Naive thymus-derived CD4-positive, alpha-beta T cell (primary cell): ENCODE measurements at places on chromosomes 5 and 9.

GRCh38 chr5:88824892-88825583, 57.9 kb downstream of the MEF2C start:
- DNase-seq = no peak

DNA sequence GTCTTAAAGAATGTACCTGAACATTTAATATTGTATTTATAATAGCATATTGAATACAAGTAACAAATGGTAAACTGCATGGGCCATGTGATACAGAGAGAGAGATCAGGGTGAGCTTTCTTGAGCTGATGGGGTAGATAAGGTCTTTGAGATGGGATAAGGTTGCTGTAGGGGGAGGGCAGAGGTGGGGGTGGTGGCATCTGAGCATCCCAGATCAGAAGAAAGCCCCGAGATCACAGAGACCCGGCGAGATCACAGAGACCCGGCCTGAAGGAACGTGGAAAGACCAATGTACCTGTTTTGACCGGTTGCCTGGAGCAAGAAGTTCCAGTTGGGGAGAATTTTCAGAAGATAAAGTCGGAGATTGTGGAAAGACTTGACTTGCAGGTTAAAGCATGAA, 6.6 kb downstream of the SMARCA2 start:
- DNase-seq = no peak

GRCh38 chr9:14608540-14608939, 84.7 kb downstream of the ZDHHC21 start:
- DNase-seq = no peak

DNA sequence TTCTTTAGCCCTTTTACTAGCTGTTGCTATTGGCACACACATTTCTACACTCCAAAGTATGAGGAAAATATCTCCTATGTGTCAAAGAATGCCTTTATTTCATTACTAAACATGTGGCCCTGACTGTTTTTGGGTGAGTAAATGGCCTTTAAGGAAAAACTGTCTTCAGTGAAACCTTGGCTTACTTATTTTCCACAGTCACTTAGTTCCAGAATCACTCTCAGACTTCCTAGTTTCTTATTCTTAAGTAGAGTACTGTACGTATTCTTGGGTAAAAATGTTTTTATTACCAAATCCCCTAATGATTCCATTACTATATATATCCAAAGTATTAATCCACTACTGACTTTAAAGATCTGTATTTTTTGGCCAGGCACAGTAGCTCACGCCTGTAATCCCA, 27.5 kb downstream of the ERP44 start:
- DNase-seq = no peak

DNA sequence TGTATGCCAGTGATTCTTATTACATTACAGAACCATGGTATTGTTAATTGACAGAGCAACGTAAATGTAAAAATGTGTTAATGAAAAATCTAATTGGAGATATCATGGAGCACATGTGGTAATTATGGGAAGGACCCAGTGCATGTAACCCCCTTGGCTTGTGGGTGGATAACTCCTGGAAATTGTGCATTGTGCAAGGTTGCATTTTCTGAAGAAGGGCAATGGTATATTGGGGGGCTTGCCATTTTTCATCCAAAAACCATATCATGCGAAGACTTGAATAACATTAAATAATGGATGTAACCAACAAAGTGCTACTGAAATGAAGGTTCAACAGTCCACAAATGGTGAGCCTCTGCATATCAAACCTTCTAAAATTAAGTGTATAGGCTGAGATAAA, 47.6 kb downstream of the BASP1 start:
- DNase-seq = no peak

- DNase-seq = no peak
Observed at GRCh38 chr9:95218773-95219172, 98.7 kb downstream of the FANCC start.

- no peak for DNase-seq
Observed at GRCh38 chr9:123642291-123643278, 286.6 kb downstream of the CRB2 start.

- DNase-seq = no peak
Observed at GRCh38 chr9:98930792-98931191, 12.9 kb upstream of the COL15A1 start.

DNA sequence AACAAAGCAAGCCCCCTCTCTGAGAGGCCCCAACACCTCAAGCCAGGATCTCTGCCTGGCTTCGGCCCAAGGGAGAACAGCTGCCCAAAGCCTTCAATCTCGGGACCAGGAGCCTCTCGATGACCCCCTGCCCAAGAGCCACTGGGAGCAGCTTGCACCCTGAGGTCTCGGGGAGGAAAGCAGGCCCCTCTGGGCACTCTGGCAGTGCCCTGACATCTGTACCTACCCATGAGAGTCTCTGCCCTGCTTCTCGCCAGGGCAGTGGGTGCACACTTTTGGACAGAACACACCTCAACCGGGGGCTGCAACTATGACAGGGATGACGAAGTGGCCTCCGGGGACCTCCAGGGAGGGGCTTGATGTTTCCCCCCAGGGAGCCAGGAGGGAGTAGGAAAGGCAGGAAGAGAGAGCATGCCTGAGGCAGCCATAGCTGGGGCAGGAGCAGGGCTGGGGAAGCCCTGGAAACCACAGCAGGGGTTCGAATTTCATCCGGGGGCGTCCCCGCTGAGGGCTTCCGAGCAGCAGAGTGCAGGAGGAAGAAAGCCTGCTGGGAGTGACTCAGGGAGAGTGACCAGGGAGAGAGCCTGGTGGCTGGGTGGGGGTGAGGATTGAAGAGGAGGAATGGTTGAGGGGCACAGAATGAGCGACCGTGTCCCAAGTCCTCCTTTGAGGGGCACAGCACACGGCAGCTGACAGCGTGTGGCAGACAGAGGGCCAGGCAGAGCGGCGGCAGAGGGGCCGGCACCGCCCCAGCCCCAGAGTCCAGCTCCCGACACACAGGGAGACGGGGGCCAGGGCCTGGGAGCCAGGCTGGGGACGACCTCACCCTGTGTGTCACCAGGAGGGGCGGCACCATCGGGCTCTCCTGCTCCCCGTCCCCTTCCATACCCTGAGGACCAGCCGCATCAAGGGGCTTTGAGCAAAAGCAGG, 1.8 kb downstream of the LPCAT1 start:
- DNase-seq = no peak
